Stimulated activated CD8-positive, alpha-beta memory T cell treated with anti-CD3 and anti-CD28 coated beads, Interleukin-4, amount 100 ng/mL, for 1 hour (primary cell): ENCODE measurements at places on chromosomes 7 and 10.

DNA sequence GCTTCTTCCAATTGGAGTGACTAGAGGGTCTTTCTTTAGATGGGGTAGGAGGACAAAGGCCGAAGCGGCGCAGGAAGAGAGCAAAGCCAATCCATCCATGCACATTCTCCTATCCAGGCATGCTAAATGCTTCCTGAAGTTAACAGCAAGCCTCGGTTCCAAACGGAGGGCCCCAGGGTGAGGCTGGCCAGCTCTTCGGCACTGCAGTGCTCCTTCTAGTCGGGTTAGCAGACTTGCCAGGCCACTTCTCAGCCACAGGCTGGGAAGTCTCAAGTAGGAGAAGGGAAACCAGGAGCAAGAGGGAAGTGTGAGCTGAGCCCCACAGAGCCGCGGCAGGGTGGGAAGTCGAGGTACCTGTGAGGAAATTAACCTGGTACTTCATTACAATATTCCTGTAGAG is 253.8 kb upstream of the INHBA start:
- DNase-seq, result no peak

GRCh38 chr7:92880212-92881090 is 44.1 kb upstream of the CDK6 start:
- DNase-seq, result no peak

- no peak for DNase-seq
Observed at GRCh38 chr7:77484785-77485184, 52.3 kb upstream of the PTPN12 start.

- DNase-seq, result no peak
Observed at GRCh38 chr10:5457741-5458140, 41.6 kb downstream of the CALML5 start.
